Activated CD8-positive, alpha-beta T cell treated with anti-CD3 and anti-CD28 coated beads, Interleukin-2, amount 10 ng/mL, durations not matched to agents 7 days and 5 days (primary cell): ENCODE measurements at places on chromosomes 4 and X. TPM values are rescaled to one million over a fixed set of nuclear protein-coding genes. Genes with fewer than 3 reads are reported as not detected.
A peak's percentile ranks its signal among the peaks of the same experiment; 100 is the strongest.

- no peaks in the 10 kb centered on the region for H3K36me3 ChIP-seq
- H3K27me3 ChIP-seq: no peaks in the 10 kb centered on the region
- no peak overlapping the region for H3K27ac ChIP-seq
- H3K4me3 ChIP-seq: no peak overlapping the region
These were observed 282.7 kb downstream of the UNC5C start for GRCh38 chr4:95265814-95266740.

The SCML1 gene
- 5.7 TPM for total RNA-seq

DNA sequence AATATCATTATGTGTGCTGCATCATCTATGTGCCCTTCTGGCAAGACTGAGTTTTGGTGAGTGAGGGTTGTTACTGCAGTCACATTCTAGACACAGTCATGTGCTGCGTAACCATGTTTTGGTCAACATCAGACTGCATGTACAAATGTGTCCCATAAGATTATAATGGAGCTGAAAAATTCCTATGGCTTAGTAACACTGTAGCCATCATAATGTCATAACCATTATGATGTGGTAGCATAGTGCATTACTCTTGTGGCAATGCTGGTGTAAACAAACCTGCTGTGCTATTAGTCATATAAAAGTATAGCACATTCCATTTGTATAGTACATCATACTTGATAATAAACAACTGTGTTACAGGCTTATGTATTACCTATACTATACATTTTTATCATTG is 198.1 kb upstream of the NUDT6 start:
- H3K27ac ChIP-seq: no peak overlapping the region
- H3K36me3 ChIP-seq: peaks cover 10% of the 10 kb centered on the region
- no peaks in the 10 kb centered on the region for H3K27me3 ChIP-seq
- no peak overlapping the region for H3K4me3 ChIP-seq
- H3K4me1 ChIP-seq: no peaks in the 10 kb centered on the region

The KLHL13 gene
- 0.08 TPM for total RNA-seq

The CHRNA9 gene
- 0.26 TPM for total RNA-seq

- no peaks in the 10 kb centered on the region for H3K36me3 ChIP-seq
- no peak for DNase-seq
- peaks cover 37% of the 10 kb centered on the region for H3K4me1 ChIP-seq
- peaks cover 6% of the 10 kb centered on the region for H3K27me3 ChIP-seq
- peak overlapping the region; percentile 98 for H3K27ac ChIP-seq
- peak overlapping the region; percentile 62 for H3K4me3 ChIP-seq
These were observed 64.2 kb downstream of the SPINK2 start for GRCh38 chr4:56757261-56757746.

GRCh38 chr4:53748328-53748772 is 157.1 kb upstream of the LNX1 start:
- DNase-seq: no peak
- no peaks in the 10 kb centered on the region for H3K36me3 ChIP-seq
- no peak overlapping the region for H3K4me3 ChIP-seq
- no peak overlapping the region for H3K27ac ChIP-seq
- no peaks in the 10 kb centered on the region for H3K4me1 ChIP-seq
- H3K27me3 ChIP-seq: peaks cover 2% of the 10 kb centered on the region

DNA sequence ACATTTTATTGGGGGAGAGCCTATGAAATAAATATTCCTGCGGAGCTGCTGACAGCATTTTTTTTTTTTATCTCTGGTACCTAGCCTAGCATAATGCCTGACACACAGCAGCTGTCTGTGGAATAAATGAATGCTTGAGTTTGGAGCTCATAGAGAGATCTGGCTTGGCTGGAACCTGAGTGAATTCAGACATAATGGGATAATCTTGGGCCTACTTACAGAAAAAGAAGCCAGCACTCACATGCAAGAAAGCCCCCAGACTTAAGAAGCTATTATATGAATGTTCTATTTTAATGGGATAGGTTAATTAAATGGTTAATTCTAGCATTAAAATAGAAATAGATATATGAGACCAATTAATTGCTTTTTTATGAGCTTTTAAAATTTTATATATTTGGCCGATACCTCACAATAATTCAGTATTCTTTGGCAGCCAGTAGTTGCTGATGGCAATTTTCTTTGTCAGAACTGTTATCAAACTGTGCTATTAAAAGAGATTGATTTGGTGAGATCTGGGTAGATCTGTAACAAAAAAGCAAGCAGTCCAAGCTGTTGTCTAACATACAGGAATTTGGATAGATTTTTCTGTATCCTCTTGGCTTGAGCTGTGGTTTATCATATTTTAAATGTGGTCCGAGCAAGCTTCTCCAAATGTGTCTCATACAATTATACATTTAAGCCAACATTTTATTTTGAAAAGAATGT is 654.2 kb downstream of the PCDH7 start:
- no peaks in the 10 kb centered on the region for H3K36me3 ChIP-seq
- no peak overlapping the region for H3K4me3 ChIP-seq
- H3K27me3 ChIP-seq: no peaks in the 10 kb centered on the region
- DNase-seq: no peak

DNA sequence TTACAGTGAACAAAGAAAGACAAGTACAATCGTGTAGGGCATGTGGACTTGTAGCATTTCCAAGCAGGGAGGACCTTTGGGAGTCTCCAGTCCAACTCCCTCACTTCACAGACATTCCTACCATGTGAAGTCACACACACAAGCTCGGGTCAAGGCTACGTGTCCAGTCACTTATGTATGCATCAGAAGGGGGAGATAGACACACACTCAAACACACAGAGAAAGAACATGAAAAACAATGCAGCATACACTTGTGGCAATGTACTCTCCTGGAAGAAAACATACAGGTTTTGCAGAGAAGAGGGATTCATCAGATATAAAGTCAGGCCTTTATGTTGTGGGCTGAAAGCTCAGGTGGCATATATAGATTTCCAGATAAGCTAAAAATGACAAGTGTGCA is 136.1 kb upstream of the MID1 start:
- H3K4me1 ChIP-seq: no peaks in the 10 kb centered on the region
- no peaks in the 10 kb centered on the region for H3K27me3 ChIP-seq
- no peaks in the 10 kb centered on the region for H3K36me3 ChIP-seq
- no peak overlapping the region for H3K27ac ChIP-seq
- DNase-seq: no peak

DNA sequence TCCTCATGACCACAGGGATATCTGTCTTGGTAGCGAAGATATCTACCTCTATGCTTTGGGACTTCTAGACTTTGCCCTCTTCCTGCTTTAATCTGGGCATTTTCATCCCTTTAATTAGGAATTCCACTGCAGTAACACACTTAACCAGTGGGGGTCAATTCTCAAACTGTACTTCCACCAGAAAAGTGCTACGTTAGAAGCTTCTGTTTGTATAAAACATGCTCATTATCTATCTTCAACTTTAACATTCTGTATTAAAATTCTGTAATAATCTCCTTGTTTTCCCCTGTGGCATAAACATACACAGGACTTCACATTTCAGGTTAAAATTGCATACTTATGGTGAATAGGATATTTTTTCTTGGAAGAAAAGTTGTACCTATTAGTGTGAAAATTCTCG is 105.6 kb downstream of the AMMECR1 start:
- H3K27ac ChIP-seq: no peak overlapping the region
- DNase-seq: no peak
- no peaks in the 10 kb centered on the region for H3K27me3 ChIP-seq
- no peaks in the 10 kb centered on the region for H3K36me3 ChIP-seq

GRCh38 chr4:80566203-80566872 is 230.8 kb downstream of the CFAP299 start:
- H3K27ac ChIP-seq: no peak overlapping the region
- no peaks in the 10 kb centered on the region for H3K27me3 ChIP-seq
- H3K4me1 ChIP-seq: no peaks in the 10 kb centered on the region
- H3K36me3 ChIP-seq: no peaks in the 10 kb centered on the region
- peak overlapping the region; percentile 20 for H3K4me3 ChIP-seq

The ASB12 gene
- total RNA-seq: not detected

GRCh38 chrX:134528960-134529359 is 69.0 kb downstream of the HPRT1 start:
- H3K27me3 ChIP-seq: no peaks in the 10 kb centered on the region
- DNase-seq: no peak
- no peaks in the 10 kb centered on the region for H3K36me3 ChIP-seq
- peaks cover 1% of the 10 kb centered on the region for H3K4me1 ChIP-seq

The NR0B1 gene
- not detected for total RNA-seq

DNA sequence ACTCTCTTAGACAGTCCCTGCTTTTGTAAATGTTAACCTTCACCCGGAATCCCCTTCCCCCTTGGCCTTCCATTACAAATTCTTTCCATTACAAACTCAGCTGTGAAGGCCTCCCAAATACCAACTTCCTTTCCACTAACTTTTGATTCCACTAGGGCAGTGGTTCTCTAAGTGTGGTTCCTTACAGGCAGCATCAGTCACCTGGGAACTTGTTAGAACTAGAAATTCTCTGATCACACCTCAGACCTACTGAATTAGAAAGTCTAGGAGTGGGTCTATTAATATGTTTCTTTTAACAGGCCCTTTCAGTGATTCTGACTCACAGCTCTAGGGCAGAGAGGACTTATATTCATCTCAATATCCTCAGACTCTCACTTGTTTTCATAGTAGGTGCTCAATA is 19.0 kb upstream of the MRPL1 start:
- H3K27ac ChIP-seq: no peak overlapping the region
- peaks cover 17% of the 10 kb centered on the region for H3K4me1 ChIP-seq
- H3K27me3 ChIP-seq: no peaks in the 10 kb centered on the region
- no peak overlapping the region for H3K4me3 ChIP-seq
- DNase-seq: no peak

DNA sequence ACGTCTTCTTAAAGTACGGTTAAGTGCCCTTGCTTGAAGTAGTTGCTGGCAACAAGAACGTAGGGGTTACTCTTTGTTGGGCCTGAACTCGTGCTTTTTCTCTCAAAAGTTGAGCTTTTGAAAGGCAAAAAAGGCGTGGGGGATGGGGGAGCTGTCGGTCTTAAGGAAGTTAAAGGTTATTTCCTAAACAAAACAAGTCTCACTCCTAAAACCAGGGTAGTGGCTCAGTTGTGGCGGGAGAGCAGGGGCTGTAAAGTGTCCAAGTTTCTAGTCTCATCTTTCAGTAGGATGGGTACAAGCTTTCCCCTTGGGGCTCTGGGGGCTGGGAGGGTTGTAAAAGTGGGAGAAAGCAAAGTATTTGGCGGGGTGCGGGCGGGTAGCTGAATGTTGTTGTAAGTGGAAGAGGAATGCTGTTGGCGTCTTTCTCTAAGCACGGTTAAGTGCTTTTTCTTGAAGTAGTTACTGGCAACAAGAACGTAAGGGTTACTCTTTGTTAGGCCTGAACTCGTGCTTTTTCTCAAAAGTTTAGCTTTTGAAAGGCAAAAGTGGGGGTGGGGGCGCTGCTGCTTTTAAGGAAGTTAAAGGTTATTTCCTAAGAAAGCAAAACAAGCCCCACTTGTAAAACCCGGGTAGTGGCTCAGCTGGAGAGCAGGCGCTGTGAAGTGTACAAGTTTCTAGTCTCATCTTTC is 904 bp upstream of the WDR1 start:
- DNase-seq: no peak
- peaks cover 63% of the 10 kb centered on the region for H3K4me1 ChIP-seq
- peak overlapping the region; percentile 99 for H3K27ac ChIP-seq
- H3K4me3 ChIP-seq: peak overlapping the region; percentile 92
- H3K27me3 ChIP-seq: no peaks in the 10 kb centered on the region
- H3K36me3 ChIP-seq: peaks cover 38% of the 10 kb centered on the region

The UGT2B7 gene
- not detected for total RNA-seq

DNA sequence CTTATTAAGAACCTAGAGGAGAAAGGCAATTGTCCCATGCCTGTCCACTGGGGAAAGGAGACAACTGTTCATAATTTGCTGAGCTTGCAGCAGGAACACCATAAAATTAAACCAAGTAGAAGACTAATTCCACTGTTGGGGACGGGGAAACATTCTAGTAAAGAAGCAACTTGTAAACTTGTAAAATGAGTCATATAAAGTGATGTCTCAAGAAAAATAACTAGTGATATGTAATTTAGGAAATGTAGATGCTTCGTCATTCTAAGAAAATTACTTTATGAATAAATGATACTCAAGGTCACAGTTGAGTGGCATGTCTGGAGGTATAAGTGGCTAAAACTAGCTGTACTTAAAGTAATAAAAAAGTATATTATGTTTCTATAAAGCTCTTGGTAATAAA is 121.2 kb upstream of the MID1 start:
- DNase-seq: no peak
- no peaks in the 10 kb centered on the region for H3K36me3 ChIP-seq
- H3K27me3 ChIP-seq: no peaks in the 10 kb centered on the region
- H3K4me3 ChIP-seq: no peak overlapping the region
- no peaks in the 10 kb centered on the region for H3K4me1 ChIP-seq
- H3K27ac ChIP-seq: no peak overlapping the region

DNA sequence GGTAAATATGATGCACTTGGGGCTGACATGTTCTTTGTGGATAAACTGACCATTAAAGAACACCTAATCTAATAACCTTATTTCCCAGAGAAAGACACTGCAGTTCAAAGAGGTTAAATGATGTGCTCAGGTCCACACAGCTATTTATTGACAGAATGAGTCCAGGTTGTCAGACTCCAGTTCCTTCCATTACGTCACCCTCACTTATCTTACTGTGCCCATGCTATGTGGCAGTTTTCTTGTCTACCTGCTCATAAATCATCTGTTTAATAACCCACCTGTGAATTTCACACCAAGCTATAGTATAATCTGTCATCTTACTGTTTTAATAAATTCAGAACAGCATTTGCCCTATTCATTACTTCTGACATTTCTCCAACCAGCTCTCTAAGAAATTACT is 36.7 kb downstream of the QRFPR start:
- H3K4me1 ChIP-seq: no peaks in the 10 kb centered on the region
- DNase-seq: no peak
- H3K36me3 ChIP-seq: no peaks in the 10 kb centered on the region
- H3K27me3 ChIP-seq: peaks cover 16% of the 10 kb centered on the region
- H3K27ac ChIP-seq: no peak overlapping the region

The PRSS12 gene
- not detected for total RNA-seq

DNA sequence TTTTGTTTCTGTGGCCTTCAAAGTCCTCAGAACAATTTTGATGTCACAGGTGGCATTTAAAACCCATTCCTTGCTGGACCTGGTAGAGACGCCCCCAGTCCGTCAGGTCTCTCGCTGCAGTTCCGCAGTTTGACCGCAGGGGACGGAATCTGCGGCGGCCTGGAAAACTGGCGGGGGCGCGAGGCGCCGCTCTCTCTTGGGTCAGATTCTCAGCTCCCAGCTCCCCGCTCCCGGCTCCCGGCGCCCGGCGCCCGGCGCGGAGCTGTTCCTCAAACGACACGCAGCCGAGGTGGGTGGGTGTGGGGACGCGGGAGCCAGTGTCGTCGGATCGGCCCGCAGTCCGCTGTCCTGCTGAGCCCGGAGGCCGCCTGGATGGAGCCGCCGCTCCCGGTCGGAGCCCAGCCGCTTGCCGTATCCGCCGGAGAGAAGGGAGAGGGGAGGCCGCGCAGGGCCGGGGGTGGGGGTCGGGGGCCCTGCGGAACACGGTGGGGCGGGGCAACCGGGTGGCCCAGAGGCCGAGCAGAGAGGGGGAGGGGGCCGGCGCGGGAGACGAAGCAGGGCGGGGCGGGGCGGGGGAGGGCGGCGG is at the start of gene OCRL:
OCRL (plus strand) TSS at position 192 of the 586 bp plus-strand sequence; CDS start at position 373, 181 bp downstream.
- no peaks in the 10 kb centered on the region for H3K36me3 ChIP-seq
- H3K27me3 ChIP-seq: peaks cover 13% of the 10 kb centered on the region
- peak; percentile 49 for DNase-seq

The CT83 gene
- total RNA-seq: not detected
